ENCODE measurements at places on chromosomes 3 and 15.

DNA sequence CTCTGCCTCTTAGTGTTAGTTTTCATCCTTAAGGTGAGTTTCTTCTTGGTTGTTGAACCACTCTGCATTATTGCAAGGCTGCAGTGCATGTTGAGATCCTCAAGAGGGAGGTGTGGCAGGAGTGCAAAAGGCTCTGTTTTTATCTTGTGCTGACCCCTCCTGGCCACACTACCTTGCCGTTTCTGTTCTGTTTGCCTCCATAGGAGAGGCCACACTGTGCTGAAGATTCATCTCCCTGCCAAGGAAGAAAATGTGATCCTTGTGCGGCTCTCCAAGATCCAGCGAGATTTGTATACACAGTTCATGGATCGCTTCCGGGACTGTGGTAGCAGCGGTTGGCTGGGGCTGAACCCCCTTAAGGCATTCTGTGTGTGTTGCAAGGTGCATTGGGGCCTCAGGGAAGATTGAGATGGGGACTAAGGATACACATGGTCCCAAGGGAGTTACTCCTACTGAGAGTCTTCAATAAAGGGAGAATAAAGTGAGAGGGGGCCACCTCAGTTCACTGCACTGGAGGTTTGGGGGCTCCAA lies 33.0 kb upstream of the TEX264 start:
- no peak for DNase-seq

DNA sequence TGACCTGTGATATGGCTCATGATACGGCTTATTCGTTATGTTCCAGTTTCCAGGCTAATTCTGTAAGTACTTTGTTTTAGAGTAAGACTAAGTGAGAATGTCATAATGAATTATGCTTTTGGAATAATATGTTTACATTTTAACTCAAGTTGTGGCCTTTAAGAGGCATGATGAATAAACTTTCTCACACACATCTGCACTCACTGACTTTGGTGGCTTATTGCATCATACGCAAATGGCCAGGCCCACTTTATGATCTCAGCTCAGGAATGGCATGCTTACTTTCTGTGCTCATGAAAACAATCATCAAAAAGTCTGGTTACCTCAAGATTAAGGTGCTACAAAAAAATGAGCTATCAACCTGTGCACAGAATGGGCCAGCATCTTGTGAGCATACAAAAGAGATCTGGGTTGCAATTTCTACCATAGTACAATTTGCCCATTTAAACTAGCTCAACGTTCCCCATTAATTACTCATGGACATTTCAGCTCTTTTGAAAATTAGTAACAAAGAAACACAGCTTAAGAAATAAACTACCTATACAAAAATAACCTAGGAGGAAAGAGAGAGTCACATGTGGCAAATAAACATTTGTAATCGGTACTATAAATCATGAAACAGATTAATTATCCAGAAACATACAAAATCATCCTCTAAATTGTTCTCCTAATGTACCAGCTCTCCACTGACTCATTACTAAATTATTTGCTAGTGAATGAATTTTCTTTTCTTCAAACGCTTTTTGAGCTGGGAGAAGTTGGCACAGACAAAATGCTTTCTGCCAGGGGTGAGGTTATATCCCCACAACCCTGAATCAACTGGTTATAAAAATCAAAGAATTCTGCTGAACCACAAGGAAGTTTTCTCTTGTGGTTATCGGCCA lies 439.0 kb upstream of the ADAMTS9 start:
- DNase-seq, result no peak

GRCh38 chr3:171491361-171491760 lies 31.2 kb upstream of the TNIK start:
- DNase-seq, result no peak

DNA sequence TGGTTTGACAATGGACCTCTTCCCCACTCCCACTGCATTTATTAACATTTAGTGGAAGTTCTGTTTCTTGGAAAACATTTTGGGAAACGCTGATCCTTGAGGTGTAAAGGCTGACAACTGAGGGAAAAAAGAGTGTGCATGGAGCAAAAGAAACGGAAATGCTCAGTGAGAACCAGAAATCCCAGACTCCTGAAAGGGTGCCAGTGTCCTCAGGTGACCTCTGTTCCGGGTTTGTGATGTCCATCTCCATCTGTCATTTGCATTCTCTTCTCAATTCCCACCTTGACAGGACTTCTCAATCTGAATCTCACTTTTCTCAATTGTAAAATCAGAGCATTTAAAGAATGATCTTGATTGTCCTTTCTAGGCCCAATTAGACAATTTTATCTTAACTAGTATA lies 71.1 kb upstream of the FAM3D start:
- no peak for DNase-seq

- DNase-seq, result peak; percentile 11
Measured at GRCh38 chr15:98850961-98851572, 156.5 kb downstream of the PGPEP1L start.

All from activated CD4-positive, CD25-positive, alpha-beta regulatory T cell (primary cell).